ENCODE measurements at places on chromosomes 16 and 17.
A peak's percentile ranks its signal among the peaks of the same experiment; 100 is the strongest.

DNA sequence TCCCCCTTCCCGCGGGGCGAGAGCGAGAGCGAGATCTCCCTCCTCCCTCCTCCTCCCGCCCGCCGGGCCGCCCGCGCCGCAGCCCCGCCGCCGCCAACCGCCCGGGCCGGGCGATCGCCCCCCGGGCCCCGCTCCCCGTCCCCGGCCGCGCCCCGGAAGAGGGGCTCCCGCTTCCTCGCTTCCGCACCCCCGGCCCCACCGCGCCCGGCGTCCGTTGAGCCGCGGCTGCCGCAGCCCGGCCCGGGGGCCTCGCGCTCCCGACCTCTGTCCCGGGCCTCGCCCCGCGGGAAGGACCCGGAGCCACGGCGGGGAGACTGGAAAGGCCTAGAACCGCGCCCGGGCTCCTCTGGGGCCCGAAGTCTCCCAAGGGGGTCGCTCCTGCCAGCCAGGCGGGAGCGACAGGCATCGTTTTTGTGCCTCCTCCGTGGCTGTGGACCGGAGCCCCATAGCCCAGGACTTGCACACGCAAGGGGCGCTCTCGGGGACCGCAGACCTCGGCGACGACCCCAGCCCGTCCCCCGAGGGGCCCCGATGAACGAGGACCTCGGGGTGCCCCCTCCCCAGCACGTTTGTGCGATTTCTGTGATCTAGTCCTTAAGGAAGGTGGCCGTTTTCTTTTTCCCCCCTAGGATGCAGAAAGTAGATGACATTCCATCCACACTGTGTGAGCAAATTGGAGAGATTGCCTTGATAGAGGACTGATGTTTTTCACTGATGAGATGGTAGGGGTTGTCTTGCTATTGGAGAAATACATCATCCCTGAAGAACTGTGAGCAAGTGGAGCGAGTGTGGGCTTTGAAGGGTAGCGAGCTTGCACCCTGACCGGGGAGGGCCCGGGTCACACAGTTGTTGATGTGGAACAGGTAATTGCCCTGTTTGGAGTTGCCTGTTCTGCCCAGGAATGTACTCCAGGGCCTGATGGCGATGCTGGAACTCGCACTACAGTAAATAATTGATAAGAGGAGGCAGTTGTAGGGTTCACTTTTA lies 611 bp downstream of the BANP start:
- no peak for DNase-seq

DNA sequence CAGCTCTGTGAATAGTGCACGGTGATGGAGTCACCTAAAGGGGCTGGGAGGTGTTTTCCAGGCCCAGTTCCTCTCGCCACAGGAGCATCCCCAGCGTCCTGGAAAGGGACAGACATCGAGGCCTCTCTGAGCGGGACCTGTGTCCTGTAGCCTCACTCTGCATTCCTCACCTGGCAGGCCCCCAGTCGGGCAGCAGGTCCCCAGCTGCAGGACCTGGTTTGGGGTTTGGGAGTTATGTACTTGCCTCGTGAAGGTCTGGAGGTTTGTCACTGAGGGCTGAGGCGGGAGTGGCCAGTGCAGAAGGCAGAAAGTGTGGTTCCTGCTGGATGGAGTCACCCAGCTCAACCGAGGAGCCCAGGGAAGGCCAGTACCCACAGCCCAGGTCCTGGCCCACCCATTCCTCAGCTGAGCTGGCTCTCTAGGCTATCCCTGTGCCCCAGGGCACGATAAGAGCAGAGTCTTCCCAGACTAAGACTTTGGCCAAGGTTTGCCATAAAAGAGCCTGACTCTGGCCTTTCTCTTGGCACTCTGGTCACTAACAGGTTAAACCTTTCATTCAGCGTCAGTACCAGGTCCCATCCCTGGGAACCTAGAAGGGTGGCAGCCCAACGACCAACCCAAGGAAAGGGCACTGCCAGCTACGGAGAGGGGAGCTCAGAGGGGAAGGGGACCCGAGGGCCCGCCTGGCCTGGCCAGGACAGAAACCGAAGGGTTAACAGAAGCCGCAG lies 24.4 kb downstream of the TBX4 start:
- no peak for DNase-seq

DNA sequence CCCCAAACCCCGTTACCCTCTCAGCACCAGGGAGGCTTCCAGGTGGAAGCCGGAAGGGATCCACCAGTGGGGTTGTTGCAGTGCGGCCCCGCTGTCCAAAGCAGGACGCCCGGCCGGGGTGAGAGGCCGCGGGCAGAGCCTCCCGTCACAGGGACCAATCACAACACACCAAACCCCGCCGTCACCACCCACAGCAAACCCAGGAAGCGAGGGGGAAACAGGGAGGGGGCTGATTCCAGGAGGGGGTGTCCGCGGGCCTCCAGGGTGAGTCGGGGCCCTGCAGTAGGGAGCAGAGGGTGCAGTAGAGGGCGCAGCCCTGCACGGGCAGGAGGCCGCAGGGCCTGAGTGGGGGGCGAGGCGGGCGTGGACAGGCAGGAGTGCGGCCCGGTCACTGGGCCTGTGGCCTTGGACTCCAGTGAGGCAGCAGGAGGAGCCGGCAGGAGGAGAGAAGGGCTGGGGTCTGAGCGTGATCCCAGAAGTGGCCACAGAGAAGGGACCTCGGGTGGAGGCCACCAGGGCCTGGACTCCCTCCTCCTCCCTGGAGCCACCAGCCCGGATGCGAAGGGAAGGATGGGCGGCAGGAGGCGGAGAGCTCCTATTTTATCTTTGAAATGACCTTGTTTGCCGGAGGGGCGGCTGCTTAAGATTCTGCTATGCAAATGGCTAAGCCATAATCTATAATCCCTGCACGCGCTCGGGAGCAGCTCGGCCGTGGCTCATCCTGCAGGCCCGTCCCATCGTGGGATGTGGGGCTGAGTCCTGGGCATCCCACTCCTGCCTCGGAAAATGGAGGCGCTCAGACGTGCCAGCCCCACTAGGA lies 41.5 kb downstream of the ZFPM1 start:
- DNase-seq, result no peak

- no peak for DNase-seq
Measured at GRCh38 chr16:67723911-67724305, 4.8 kb upstream of the GFOD2 start.

DNA sequence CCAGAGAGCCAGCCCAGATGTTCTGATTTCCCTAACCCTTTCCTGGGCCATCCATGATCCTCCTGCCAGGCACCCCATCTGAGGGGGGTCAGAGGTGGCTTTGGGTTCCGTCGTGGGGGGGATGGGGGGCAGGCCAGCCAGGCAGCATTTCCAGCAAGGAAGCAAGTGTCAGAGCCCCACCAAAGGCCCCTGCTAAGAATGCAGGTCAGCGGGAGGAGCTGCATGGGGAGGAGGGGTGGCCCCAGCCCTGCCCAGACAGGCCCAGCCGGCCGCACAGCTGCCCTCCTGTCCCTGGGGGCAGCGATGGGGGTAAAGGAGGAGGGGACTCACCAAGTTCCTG lies 2.3 kb upstream of the SCRN2 start:
- DNase-seq, result no peak

- no peak for DNase-seq
Measured at GRCh38 chr17:17493986-17494466, 2.2 kb downstream of the RASD1 start.

- DNase-seq, result peak; percentile 54
Measured at GRCh38 chr17:77208217-77208808, 67.5 kb downstream of the SEC14L1 start.

- no peak for DNase-seq
Measured at GRCh38 chr16:57593990-57594389, 34.4 kb upstream of the ADGRG1 start.

GRCh38 chr17:44830359-44831288 lies 537 bp upstream of the GJC1 start:
- DNase-seq, result no peak

DNA sequence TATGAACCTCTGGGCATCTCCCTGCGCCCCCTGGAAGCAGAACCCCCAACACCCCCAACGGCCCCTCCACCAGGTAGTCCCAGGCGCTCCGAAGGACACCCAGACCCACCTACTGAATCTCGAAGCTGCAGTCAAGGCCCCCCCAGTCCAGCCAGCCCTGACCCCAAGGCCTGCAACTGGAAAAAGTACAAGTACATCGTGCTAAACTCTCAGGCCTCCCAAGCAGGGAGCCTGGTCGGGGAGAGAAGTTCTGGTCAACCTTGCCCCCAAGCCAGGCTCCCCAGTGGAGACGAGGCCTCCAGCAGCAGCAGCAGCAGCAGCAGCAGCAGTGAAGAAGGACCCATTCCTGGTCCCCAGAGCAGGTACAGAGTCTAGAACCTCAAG lies 1.5 kb downstream of the BCL6B start:
- DNase-seq, result no peak

- no peak for DNase-seq
Measured at GRCh38 chr16:20920091-20920490, 19.5 kb downstream of the LYRM1 start.

- DNase-seq, result no peak
Measured at GRCh38 chr17:56881685-56882295, 32.1 kb downstream of the TRIM25 start.

- DNase-seq, result no peak
Measured at GRCh38 chr17:60934723-60935122, 257.1 kb downstream of the BCAS3 start.

- DNase-seq, result no peak
Measured at GRCh38 chr17:73311428-73311780, 397 bp downstream of the CDC42EP4 start.

GRCh38 chr17:21085707-21086106 lies 41.1 kb upstream of the DHRS7B start:
- no peak for DNase-seq

DNA sequence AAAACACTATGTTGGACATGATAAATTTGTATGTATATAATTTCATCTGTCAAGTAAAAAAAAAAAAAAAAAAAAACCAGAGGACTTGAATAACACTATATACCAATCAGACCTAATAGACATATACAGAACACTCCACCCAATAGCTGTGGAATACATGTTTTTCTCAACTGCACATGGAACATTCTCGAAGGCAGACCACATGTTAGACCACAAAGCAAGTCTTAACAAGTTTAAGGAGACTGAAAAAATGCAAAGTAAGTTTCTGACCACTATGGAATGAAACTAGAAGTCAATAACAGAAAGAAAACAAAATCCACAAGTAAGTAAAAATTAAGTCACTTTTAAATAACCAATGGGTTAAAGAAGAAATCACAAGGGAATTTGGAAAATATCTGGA lies 8.4 kb upstream of the CNTNAP4 start:
- DNase-seq, result no peak

GRCh38 chr16:79777679-79778078 lies 177.1 kb upstream of the MAF start:
- no peak for DNase-seq

DNA sequence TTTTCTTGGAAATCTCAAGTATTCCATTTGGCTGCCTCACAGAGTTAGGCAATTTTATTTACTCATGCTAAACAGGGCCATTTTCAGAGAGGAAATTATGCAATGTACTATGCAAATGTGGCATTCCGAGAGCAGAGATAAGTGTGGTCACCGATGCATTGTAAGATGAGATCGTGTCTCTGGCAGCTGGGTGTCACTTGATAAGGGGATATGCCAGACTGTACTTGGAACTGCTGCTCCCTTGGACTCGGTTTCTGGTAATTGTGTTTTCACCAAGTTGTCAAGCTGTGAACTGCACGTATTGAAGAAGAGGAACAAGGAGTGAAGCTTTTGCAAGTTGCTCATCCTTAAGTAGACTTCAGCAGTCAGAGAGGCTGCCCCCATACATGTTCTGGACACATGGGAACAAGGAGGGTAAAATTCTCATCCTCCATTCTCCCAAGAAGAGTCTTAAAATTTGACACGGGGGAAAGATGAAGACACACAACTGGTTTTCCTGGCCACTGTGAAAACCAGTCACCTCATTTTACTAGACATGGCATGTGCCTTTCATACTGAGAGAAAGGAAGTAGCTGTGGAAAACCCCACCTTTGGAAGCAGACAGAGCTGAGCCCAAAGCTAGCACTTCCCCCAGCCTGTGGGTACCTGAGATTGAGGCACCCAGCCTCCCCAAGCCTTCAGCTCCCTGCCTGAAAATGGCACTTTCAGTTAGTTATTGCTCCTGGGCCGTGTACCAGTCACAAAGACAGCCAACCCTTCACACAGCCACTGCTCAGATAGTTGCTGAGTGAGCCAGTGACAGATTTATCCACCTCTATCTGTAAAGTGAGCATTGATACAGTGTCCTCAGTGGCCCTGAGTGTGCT lies 150.7 kb downstream of the SOCS1 start:
- peak; percentile 94 for DNase-seq

DNA sequence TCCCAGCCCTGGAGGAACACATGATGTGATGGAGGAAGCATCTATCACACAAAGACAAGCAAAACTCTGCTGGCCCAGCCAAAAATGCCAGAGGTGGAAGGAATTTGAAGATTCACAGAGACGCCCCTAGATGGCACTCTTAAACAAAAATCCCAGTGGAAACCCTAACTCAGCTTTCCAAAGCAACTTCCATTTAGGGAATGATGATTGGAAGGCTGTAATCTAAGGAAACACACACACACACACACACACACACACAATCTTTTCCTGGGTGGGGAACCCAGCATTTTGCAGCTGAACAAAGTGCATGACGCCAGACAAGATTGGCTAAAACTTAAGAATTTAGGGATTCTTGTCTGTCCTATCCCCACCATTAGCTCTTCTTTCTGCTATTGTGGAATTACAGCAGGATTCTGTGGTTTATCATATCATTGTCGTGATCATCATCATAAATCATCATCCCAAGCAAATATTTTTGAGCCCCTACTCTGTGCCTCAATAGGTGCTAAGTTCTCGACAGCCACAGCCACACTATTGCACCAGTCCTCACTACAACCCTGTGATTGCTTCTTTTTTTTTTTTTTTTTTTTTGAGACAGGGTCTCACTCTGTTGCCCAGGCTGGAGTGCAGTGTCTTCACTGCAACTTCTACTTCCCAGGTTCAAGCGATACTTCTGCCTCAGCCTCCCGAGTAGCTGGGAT lies 1.6 kb upstream of the LDAF1 start:
- DNase-seq, result peak; percentile 86

DNA sequence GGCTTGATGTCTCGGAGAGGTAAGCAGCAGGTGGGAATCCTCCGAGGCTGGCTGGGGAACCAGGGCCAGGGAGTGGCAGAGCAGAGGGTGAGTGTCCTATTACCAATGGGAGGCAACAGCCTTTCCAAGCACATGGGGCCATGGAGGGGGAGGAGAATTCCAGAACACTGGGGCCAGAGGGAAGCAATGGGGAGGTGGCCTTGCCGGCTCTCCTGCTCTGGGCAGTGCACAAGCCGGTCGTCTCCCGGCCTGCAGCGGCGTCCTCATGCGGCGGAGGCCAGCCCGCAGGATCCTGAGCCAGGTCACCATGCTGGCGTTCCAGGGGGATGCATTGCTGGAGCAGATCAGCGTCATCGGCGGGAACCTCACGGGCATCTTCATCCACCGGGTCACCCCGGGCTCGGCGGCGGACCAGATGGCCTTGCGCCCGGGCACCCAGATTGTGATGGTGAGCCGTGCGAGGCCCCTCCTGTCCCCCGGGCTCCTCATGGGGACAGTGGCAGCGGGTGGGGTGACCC lies 21.9 kb downstream of the SGSH start:
- no peak for DNase-seq

GRCh38 chr17:60086818-60087591 lies 8.3 kb upstream of the HEATR6 start:
- peak; percentile 59 for DNase-seq

Measured in fibroblast of mammary gland (primary cell).